Large intestine (tissue), 12 donors: ENCODE measurements at places on chromosomes 7 and 10. TPM values are rescaled to one million over a fixed set of nuclear protein-coding genes. Genes with fewer than 3 reads are reported as not detected.
A peak's percentile ranks its signal among the peaks of the same experiment; 100 is the strongest.

GRCh38 chr10:98463976-98464754, 17.4 kb upstream of the HPS1 start:
- H3K27ac ChIP-seq: no peak overlapping the region
- DNase-seq: no peak
- H3K36me3 ChIP-seq: no peaks in the 10 kb centered on the region
- peaks cover 9% of the 10 kb centered on the region for H3K4me1 ChIP-seq
- H3K27me3 ChIP-seq: no peaks in the 10 kb centered on the region

Gene SPDYE8
- polyA plus RNA-seq: 0.27 TPM

GRCh38 chr10:71342573-71343391, 23.7 kb downstream of the SLC29A3 start:
- DNase-seq: no peak
- H3K27ac ChIP-seq: peak overlapping the region; percentile 88
- peaks cover 71% of the 10 kb centered on the region for H3K4me1 ChIP-seq
- H3K36me3 ChIP-seq: peaks cover 7% of the 10 kb centered on the region
- no peaks in the 10 kb centered on the region for H3K27me3 ChIP-seq

DNA sequence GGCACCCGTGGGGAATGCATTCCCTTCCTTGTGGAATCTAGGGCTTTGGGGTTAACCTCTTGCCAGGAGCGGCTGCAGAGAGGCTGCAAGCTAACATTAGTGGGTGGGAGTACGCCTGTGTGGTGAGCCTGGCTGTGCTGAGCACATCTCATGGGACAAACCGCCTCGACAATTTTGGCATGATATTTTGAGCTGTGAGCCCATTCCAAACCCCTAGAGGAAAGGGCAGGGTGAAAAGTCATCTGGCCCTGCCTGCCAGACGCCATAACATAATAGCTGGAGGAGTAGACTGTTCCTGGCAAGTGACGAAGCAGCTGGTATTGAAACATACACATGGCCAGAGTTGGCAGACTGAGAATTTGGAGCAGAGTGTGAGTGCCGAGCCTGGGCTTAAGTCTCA, 110.0 kb downstream of the TACC2 start:
- H3K27me3 ChIP-seq: no peaks in the 10 kb centered on the region
- no peaks in the 10 kb centered on the region for H3K4me1 ChIP-seq
- DNase-seq: no peak

Gene MAGI2
- polyA plus RNA-seq: 2.6 TPM

- peaks cover 59% of the 10 kb centered on the region for H3K36me3 ChIP-seq
- DNase-seq: no peak
- H3K4me3 ChIP-seq: no peak overlapping the region
- H3K27me3 ChIP-seq: no peaks in the 10 kb centered on the region
- no peaks in the 10 kb centered on the region for H3K4me1 ChIP-seq
These were observed 28.0 kb downstream of the ABRAXAS2 start for GRCh38 chr10:124829447-124830115.

DNA sequence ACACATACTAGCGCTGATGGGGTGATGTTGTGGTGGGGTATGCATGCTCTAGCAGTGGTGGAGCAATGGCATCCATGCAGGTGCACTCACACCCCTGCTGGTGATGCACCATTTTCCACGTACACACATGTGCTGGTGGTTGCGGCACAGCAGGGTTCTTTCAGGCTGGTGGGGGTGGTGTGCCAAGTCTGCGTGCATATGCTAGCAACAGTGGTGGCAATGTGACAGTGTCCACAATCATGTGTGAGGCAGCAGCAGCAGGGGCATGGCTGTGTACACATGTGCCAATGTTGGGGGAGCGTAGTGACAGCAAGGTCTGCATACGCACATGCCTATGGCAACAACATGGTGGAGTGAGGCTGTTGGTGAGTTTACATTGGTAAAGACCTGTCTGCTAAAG, 148.1 kb downstream of the ZWINT start:
- H3K36me3 ChIP-seq: no peaks in the 10 kb centered on the region
- H3K4me1 ChIP-seq: no peaks in the 10 kb centered on the region
- H3K27me3 ChIP-seq: no peaks in the 10 kb centered on the region
- no peak overlapping the region for H3K27ac ChIP-seq

GRCh38 chr7:41890631-41891274, 187.9 kb upstream of the INHBA start:
- peak; percentile 20 for DNase-seq
- no peak overlapping the region for H3K4me3 ChIP-seq
- no peaks in the 10 kb centered on the region for H3K27me3 ChIP-seq
- H3K36me3 ChIP-seq: no peaks in the 10 kb centered on the region
- H3K4me1 ChIP-seq: no peaks in the 10 kb centered on the region
- H3K27ac ChIP-seq: no peak overlapping the region

DNA sequence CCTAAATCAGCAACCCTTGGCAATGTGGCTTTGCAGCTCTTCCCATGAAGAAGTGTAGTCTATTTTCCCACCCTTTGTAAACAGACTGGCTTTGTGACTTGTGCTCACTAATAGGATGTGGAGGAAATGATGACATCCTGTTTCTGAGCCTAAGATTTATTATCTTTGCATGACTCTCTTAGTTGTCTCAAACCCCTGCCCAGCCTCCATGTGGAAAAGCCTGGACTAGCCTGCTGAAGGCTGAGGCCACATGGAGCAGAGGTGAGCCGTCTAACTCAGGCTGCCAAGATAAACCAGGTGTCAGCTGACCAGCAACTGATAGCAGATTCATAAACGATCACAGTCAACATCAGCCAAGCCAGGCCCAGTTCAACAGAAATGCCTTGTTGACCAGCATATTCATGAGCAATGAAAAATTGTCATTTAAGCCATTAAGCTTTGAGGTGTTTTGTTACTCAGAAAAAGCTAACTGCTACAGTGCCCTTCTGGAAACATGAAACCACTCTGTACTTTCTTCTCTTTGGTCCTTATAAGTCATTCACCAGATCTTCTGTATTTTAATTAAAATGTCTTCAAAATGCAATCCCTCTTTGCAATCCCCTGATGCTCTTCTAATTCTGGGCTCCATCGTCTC, 586.3 kb upstream of the ANKRD30A start:
- H3K36me3 ChIP-seq: no peaks in the 10 kb centered on the region
- H3K27ac ChIP-seq: no peak overlapping the region
- H3K4me1 ChIP-seq: no peaks in the 10 kb centered on the region
- DNase-seq: peak; percentile 4
- H3K27me3 ChIP-seq: no peaks in the 10 kb centered on the region
- no peak overlapping the region for H3K4me3 ChIP-seq

GRCh38 chr10:79084012-79084971, 15.5 kb downstream of the ZMIZ1 start:
- H3K27me3 ChIP-seq: no peaks in the 10 kb centered on the region
- no peak overlapping the region for H3K4me3 ChIP-seq
- H3K27ac ChIP-seq: peak overlapping the region; percentile 47
- H3K36me3 ChIP-seq: peaks cover 15% of the 10 kb centered on the region

DNA sequence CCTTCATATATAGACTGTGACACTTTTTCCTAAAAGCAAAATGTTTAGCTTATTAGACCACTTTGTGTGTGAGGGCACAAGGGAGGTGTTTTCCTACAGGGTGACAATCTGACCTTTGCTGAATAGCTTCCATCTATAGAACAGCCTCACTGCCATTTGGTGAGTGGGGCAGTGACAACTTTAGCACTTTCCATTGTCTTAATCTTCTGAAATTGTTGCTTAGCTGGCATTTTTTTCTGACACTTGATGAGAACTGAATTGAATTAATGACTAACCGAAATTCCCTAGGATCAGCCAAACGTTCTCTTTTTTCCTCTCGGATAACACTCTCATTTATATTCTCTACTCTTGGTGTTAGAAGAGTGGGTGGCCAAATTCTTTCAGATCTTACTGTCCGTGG, 30.2 kb downstream of the KDM7A start:
- no peak overlapping the region for H3K4me3 ChIP-seq
- DNase-seq: no peak
- H3K4me1 ChIP-seq: no peaks in the 10 kb centered on the region
- H3K27ac ChIP-seq: no peak overlapping the region
- H3K27me3 ChIP-seq: no peaks in the 10 kb centered on the region
- no peaks in the 10 kb centered on the region for H3K36me3 ChIP-seq

- no peaks in the 10 kb centered on the region for H3K27me3 ChIP-seq
- no peak overlapping the region for H3K4me3 ChIP-seq
- H3K27ac ChIP-seq: no peak overlapping the region
- peaks cover 8% of the 10 kb centered on the region for H3K4me1 ChIP-seq
These were observed 9.9 kb downstream of the PPIF start for GRCh38 chr10:79357180-79357579.

Gene SFTPD
- polyA plus RNA-seq: 0.42 TPM

DNA sequence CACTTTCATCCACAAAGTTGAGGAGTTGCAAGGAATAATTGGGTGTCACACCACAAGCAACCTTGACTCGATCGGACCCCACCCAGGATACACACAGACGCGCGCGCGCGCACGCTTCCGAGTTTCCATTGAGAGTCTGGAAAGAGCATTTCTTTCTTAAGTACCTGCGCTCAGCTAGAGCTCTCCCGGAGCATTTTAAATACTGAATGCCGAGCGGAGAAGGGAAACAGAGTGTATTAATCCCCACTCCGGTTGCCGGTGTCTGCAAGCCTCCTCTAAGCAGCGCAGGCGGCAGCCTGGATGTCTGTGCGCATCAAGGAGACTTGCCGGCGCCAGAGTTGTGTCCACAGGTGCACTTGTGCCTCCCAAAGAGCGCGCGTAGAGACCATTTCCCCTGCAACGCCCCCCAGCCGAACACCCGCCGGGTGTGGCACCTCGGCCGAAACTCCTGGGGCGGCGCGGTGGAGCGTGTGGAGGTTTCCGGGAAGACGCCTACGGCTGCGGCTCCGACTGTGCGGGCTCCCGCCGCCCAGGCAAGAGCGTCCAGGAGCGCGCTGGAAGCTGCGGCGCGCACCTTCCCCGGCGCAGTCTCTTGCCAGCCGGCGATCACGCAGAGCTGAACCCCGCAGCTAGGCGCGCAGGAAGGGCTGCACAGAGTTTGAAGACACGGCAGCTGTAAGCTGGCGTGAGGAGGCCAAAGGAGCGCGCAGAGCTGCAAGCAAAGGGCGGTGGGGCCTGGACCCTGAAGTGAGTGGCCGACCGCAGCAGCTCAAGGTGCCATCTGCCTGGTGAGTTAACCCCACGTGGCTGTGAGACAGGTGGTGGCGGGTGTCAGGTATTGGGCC, 1.1 kb upstream of the FEZF1 start:
- peaks cover 17% of the 10 kb centered on the region for H3K4me1 ChIP-seq
- no peak overlapping the region for H3K27ac ChIP-seq
- no peak overlapping the region for H3K4me3 ChIP-seq
- peaks cover 98% of the 10 kb centered on the region for H3K27me3 ChIP-seq
- no peaks in the 10 kb centered on the region for H3K36me3 ChIP-seq
